ENCODE measurements at places on chromosomes 12 and 14.

DNA sequence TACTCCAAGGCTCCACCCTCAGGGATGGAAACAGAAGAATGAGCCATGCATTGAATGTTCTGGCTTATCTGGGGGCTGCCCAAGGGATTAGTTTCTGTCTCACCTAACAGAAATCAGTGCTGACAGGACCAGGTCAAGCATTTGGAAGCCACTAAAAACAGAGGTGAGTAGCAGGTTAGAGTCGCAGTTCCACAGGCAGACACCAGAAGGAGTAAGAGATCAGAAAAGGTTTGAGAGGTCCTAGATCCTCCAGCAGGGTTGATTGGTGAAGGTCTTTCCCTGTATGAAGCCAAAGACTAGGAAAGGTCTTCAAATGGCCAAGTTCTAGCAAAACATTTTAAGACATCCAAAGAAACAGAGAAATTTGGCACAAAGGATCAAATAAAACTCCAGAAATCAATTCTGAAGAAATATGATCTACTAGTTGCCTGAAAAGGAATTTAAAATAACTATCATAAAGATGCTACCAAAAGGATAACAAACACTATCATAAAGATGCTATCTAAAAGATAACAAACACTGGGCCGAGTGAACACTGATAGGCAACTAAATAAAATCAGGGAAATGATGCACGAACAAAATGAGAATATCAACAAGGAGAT, 19.5 kb upstream of the TTC9 start:
- peak; percentile 42 for DNase-seq

DNA sequence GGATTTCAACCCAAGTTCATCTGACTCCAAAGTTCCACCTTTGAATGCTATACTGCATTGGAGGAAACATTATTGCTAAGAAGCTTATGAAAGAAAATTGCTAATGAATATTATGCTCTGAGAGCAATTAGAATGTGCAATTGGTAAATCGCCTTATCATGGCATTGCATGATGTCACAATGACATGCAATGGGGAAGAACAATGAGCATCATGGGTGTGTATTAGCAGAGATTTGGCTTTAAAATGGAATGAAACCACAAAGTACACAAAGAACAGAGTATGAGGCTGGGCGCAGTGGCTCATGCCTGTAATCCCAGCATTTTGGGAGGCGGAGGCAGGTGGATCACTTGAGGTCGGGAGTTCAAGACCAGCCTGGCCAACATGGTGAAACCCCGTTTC, 34.7 kb downstream of the FOS start:
- no peak for DNase-seq

GRCh38 chr14:22509751-22510300, 79.2 kb downstream of the DAD1 start:
- DNase-seq = no peak

DNA sequence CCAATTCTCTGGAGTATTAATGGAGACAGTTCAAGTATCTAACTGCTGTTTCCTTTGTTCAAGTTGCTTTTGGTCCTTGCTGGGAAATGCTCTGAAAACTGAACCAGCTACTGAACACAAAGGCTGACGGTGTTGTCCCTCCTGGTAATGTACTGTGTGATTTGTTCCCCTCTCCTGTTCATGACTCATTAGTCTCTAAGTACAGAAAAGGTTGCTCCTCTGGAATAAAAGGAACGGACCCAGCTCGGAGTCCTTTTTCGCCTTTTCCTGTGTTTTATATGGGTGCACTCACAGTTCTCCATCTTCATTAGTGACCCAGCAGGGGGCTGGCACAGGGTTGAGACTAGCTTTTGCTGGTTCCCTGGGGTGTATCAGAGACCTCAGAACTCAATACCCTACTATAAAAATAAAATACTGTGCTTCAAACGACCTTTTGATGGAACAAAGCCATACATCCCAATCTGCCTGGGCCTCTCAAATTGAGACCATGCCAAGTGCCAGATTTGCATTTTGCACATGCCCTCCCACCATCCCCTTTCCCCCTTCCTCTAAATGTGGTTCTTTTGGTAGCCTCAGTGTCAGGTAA, 269.7 kb downstream of the RAD51B start:
- peak; percentile 48 for DNase-seq

- DNase-seq = no peak
These were observed 68.9 kb downstream of the BCL11B start for GRCh38 chr14:99203080-99203479.

DNA sequence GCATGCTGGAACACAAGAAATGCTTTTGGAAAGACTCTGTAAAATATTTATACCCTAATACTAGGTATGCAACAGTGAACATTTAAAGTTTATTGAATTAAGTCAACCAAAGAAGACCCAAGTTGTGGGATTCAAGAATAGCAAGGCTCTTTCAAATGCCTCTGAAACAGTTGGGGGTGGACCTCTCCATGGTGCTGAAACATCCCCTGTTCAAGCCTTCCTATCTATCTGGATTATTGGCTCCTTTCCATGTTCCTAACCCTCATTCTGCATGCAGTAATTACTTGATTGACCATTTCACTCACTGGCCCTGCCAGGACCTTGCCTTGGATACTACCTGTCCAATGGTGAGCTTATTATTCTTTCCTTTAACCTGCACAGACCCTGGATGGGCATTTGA, 349.7 kb downstream of the NRXN3 start:
- DNase-seq = peak; percentile 4

GRCh38 chr14:43503508-43503907, 1003.6 kb downstream of the FSCB start:
- DNase-seq = no peak

GRCh38 chr12:65825507-65826352, 1.4 kb downstream of the HMGA2 start:
- no peak for DNase-seq

GRCh38 chr12:71797531-71797930, 42.0 kb upstream of the TBC1D15 start:
- no peak for DNase-seq

GRCh38 chr12:26280869-26281268, 85.5 kb downstream of the SSPN start:
- DNase-seq = no peak

DNA sequence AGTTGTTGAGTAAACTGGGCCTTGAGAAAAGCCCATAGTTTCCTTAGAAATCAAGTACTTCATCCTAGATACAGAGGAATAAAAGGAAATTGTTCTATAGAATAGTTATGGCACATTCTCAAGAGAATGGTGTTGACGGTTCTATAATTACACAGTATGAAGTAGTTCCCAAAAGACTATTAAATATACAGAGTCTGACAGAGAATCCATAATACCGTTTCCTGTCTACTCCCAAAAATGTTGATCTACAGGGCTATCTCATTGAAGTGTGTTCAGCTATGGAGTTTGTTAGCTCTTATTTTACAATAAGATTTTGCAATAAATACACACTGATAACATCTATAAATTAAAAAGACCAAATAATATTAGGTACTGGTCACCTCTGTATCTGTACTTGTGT, 799.7 kb downstream of the RPS29 start:
- no peak for DNase-seq

GRCh38 chr12:132029503-132030300, 80.0 kb downstream of the EP400 start:
- peak; percentile 40 for DNase-seq

GRCh38 chr14:62308891-62309290, 546.7 kb downstream of the SNAPC1 start:
- DNase-seq = no peak

DNA sequence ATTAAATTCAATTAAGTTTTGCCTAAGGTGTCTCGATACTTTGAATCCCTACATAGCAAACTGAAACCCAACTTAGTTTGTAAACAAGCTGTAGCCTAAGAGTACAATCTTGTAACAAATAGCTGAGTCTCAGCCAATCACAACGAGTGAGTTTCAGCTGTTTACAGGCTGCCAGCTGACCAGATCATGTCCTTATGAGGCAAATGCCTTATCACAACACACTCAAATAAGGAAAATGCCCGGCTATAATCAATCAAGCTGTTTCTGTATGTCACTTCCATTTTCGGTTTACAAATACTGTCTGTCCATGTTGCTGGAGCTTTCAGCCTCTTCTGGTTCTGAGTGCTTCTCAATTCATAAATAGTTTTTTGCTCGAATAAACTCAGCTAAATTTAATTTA, 943.8 kb downstream of the SLC16A7 start:
- DNase-seq = peak; percentile 68

DNA sequence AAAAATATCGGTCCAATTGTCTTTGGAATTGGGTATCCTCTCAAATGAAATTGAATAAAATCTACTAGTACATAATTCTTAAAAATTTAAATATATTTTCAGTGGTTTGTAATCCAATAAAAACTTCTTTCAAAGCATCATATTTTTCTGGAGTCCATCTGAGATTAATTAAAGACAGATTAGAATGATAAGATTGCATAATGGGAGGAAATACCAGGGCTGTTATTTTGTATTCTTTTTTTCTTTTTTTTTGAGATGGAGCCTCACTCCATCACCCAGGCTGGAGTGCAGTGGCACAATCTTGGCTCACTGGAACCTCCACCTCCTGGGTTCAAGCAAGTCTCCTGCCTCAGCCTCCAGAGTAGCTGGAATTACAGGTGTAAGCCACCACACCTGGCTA, 103.8 kb downstream of the TMTC3 start:
- no peak for DNase-seq

DNA sequence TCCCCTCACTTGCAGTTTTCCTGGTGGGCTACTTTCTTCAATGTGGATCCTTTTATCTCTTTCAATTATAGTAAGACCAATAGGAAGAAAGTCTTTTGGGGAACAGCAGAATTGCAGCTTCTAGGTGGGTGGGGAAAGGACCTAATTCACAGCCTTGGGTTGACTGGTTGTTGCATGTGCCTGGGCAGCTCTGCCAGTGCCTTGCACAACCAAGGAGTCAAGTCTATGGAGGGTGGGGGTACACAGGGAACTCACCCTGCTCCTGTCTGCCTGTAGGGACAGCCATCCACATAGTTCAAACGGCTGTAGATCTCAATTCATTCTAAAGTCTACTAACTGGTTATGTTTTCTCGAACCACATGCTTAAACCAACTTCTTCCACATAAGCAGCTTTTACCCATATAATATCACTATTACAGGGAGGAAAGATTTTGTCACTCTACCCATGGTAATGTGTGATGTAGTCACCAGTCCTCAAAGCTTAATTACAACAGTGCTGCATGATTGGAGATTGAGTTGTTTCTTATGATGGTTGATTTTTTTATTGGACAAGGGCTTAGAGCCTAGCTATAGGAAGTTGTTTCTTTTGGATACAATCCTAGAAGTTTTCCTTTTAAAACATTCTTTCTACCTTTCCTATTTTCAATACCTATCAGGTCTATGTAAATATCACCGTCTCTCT, 117.7 kb upstream of the FRMD6 start:
- no peak for DNase-seq

- no peak for DNase-seq
These were observed 136.6 kb downstream of the FGD4 start for GRCh38 chr12:32536000-32536345.

GRCh38 chr14:68551045-68551683, 241.7 kb downstream of the ZFP36L1 start:
- DNase-seq = peak; percentile 40

GRCh38 chr12:105888696-105889095, 250.1 kb downstream of the NUAK1 start:
- DNase-seq = peak; percentile 87

DNA sequence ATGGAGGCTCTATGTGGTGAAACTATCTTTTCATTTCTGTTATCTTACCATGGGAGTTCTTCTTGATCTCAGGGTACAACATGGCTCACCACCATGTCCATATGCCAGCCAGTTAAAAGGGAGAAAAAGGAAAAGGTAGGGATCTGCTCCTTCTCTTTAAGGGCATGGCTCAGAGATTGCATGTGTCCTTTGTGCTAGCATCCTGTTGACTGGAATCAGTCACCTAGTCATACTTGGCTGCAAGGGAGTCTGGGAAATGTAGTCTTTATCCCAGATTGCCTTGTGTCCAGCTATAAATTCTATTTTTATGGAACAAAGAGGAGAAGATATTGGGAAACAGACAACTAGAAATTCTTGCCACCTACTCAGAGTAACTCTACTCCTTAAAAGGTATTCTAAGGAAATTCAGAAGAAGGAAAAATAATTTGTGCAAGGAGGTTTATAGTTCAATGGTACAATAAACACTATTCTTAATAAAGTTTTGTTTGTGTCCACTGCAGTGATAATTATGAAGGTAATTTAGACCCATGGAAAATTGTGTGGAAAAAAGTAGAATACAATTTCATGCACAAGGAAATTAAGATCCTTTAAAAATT, 86.4 kb upstream of the RPH3A start:
- DNase-seq = no peak

DNA sequence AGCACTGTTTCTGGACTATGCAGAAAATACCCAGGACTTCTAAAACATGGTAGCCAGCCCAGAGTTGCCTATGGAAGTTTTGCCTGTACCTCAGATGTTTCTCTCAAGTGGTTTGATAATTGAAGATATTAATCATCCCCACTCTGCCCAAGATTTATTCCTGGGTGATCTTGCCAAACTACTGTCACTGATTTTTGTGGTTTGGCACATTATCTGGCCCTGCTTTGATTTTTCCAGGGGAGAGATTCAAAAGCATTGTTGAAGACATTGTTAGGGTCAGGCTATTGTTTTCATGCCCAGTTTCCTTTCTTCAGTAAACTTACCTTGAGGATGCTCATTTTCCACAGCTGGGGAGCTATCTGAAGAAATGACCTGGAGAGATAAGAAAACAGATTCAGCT, 5.8 kb downstream of the PRKAG1 start:
- DNase-seq = no peak

GRCh38 chr12:76764856-76765255, 941 bp downstream of the ZDHHC17 start:
- DNase-seq = no peak

GRCh38 chr12:86600664-86601231, 344.6 kb upstream of the MGAT4C start:
- no peak for DNase-seq

DNA sequence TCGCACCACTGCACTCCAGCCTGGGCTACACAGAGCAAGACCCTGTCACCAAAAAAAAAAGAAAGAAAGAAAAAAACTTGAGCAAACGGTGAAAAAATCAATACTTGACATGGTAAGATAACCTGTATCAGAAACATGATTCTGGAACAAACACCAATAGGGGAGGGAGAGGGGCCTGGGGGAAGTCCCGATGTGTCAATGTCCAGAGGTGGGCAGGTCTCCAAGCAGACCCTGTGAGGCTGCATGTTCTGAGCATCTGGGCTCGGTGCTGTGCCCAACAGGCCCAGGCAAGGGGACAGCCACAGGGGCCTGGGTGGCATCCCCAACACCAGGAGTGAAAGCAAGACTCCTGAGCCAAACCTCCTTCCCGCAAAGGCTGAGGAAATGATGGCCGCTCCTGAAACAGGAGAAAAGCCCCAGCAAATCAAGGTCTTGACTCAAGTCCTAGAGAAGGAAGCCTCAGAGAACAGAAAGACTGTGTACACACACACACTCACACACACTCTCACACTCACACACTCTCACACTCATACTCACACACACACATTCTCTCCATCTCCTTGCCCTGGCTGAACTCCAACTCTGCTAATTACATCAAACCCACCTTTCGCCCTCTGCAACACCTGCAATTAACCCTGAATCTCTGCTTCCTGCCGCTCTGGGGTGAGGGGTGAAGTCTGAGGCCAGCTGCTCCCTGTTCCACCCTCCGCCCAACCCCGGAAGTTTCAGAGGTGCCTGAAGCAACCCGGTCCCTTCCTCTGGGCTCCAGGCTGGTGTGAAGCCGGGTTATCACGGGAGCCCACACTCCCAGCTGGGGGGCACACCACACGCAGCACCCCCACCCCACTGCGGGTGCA, 20.4 kb downstream of the CCDC88C start:
- no peak for DNase-seq

GRCh38 chr12:93990832-93991803, 157.3 kb upstream of the PLXNC1 start:
- peak; percentile 15 for DNase-seq
